ENCODE measurements at places on chromosomes 12 and 14. TPM values are rescaled to one million over a fixed set of nuclear protein-coding genes. Genes with fewer than 3 reads are reported as not detected.

ARMH4 gene
- 0.74 TPM for total RNA-seq

KLC1 gene
- 139 TPM for total RNA-seq

HNF1A gene
- not detected for total RNA-seq

C3AR1 gene
- not detected for total RNA-seq

CPNE6 gene
- total RNA-seq = not detected

SRGAP1 gene
- 4.9 TPM for total RNA-seq

TAS2R14 gene
- total RNA-seq = 1.0 TPM

SPIC gene
- not detected for total RNA-seq

PTPN6 gene
- total RNA-seq = 5.4 TPM

Data from bronchus fibroblast of lung (primary cell).